ENCODE measurements at places on chromosomes 5 and 9. TPM values are rescaled to one million over a fixed set of nuclear protein-coding genes. Genes with fewer than 3 reads are reported as not detected.

DNA sequence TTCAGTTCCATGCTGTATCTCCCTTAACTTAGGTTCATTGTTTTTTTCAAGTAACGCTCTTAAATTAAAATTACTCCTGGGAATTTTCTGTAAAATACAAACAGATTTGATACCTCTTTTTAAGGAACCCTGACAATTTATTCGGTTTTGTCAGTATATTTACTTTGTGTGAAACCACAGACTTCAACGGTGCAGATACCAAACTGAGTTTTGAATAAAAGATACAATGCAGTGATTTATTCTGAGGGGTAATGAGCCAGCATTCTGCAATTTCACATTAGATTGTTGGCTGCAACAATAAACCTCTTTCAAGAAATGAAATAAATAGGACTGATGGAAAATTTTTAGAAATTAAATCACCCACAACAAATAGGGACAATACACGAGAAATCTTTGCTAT, 308.6 kb upstream of the EDIL3 start:
- no peak for DNase-seq
- H3K4me3 ChIP-seq = no peak overlapping the region
- no peak overlapping the region for H3K27ac ChIP-seq
- H3K4me1 ChIP-seq = no peaks in the 10 kb centered on the region
- H3K27me3 ChIP-seq = no peaks in the 10 kb centered on the region
- no peaks in the 10 kb centered on the region for H3K36me3 ChIP-seq

DNA sequence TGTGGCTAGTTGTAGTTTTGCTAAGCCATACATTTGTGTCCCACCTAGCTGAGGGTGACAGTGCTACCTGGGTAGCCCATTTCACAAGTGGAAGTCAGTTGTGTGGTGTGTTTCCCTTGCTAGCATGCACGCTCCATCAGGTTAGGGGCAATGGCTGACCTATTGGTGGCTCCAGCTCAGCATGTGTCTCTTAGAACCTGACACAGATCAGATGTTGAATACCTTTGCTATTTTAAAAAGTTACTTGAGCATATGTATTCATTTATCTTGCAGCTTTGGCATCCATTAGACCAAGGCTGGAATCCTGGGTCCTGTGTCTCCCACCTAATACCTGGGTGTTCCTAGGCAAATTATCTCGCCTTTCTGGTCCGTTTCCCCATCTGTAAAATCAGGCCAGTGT, 44.8 kb downstream of the ZNF618 start:
- H3K27ac ChIP-seq = no peak overlapping the region

DNA sequence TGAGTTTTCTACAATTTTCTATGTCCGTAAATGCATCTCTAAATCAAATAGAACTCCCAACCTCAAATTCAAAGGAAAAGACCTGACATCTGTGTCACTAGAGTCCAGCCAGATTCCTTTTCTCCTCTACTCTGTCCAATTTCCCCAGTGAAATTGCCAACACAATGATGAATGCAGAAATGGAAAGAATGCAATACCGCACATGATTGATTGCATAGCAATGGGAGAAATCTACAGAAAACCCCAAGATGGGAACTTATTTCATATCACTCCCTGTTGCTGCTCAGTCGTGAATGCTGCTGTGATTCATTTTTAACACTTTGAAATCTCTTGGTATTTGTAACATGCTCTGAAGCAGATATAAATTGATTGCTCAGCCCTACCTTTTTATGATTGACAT, 355.1 kb upstream of the TUSC1 start:
- H3K36me3 ChIP-seq = no peaks in the 10 kb centered on the region
- H3K27me3 ChIP-seq = no peaks in the 10 kb centered on the region
- H3K27ac ChIP-seq = no peak overlapping the region
- no peaks in the 10 kb centered on the region for H3K4me1 ChIP-seq

DNA sequence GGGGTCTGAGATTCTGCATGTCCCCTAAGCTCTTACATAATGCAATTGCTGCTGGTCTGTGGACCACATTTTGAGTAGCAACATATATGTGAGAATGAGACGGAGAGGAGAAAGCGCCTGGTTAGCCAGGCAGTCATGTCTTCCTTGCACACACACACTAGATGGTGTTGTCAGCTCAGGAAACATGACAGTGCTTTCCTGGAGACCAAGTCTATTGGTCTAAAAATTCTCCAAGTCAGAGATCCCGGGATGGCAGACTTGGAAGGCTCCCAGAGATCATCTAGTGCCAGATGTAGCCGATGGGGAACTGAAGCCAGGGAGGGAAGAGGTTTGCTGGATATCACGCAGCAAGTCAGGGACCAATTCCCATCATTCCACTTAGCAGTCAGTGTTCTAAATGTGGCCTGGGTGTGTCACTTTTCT, 53.4 kb downstream of the GALNT12 start:
- no peak overlapping the region for H3K4me3 ChIP-seq
- H3K27ac ChIP-seq = no peak overlapping the region
- no peaks in the 10 kb centered on the region for H3K4me1 ChIP-seq
- DNase-seq = peak; percentile 49

DNA sequence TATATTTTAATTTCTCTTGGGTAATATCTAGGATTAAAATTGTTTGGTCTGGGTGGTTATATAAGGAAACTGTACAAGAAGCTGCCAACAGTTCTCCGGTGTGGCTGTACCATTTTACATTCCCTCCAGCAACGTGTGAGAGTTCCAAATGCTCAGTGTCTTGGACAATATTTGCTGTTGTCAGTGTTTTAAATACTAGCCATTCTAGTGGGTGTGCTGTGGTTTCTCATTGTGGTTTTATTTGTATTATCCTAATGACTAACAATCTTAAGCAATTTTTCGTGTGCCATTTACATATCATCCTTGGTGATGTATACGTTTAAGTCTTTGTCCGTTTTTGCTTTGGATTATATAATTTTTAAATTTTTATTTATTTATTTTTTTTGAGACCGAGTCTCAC, 34.0 kb downstream of the TNFSF15 start:
- no peak for DNase-seq
- 0 out of 2 replicates have a peak, but pooled peaks cover 5% of the 10 kb centered on the region for H3K27me3 ChIP-seq
- no peak overlapping the region for H3K4me3 ChIP-seq
- H3K27ac ChIP-seq = no peak overlapping the region

- H3K4me3 ChIP-seq = no peak overlapping the region
- no peak overlapping the region for H3K27ac ChIP-seq
- no peaks in the 10 kb centered on the region for H3K36me3 ChIP-seq
Observed at GRCh38 chr9:76359365-76359764, 34.9 kb downstream of the RFK start.

DNA sequence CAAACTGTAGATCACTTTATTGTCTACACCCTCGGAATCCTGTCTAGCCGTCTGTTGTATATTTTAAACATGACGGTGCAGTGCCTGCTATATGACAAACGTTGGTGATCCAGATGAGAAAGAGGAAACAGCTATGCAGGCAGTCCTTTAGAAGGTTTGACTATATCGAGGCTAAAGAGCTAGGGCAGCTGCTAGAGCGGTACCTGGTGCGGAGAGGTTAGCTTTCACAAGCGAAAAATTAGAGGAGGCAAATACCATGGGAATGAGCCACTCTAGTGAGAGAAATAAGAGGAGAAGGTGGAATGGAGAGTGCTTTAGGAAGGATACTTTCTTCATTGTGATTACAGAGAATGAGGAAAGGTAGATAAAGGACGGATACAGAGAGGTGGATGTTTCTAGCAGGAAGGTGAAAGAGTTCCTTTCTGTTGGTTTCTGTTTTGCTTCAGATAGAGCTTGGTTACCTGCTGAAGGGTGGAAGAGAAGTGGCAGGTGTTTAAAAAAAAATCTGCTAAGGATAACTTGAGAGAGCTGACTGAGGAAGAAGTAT, 959 bp upstream of the FBXL17 start:
- no peaks in the 10 kb centered on the region for H3K4me1 ChIP-seq
- no peaks in the 10 kb centered on the region for H3K36me3 ChIP-seq
- H3K27me3 ChIP-seq = no peaks in the 10 kb centered on the region
- H3K4me3 ChIP-seq = peak overlapping the region; percentile 80

GRCh38 chr5:36384845-36385244, 83.1 kb upstream of the RANBP3L start:
- no peaks in the 10 kb centered on the region for H3K27me3 ChIP-seq
- no peaks in the 10 kb centered on the region for H3K36me3 ChIP-seq
- H3K4me3 ChIP-seq = no peak overlapping the region
- DNase-seq = no peak
- H3K27ac ChIP-seq = no peak overlapping the region

- no peaks in the 10 kb centered on the region for H3K27me3 ChIP-seq
- no peak overlapping the region for H3K27ac ChIP-seq
- no peak overlapping the region for H3K4me3 ChIP-seq
- no peaks in the 10 kb centered on the region for H3K36me3 ChIP-seq
- no peak for DNase-seq
Observed at GRCh38 chr5:155475318-155475717, 461.8 kb downstream of the KIF4B start.

DNA sequence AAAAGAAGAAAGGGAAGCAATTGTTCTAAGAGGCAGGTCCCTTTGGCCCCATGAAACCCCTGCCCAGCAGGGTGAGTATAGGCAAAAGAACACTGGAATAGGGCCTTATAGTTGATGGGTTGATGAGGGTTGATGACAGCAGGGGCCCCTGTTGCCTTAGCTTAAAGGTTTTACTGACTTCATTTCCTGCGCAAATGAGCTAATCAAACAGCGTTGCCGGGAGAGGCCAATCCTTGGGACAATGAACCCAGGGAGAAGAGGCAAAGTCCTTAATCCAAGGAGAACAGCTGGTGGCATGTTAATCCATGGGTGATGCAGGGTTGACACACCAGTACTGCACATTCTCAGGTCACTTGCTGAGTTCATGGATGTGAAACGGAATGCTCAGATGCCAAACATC, 22.0 kb upstream of the EPB41L4B start:
- H3K4me3 ChIP-seq = no peak overlapping the region
- H3K27ac ChIP-seq = no peak overlapping the region
- DNase-seq = no peak
- peaks cover 7% of the 10 kb centered on the region for H3K27me3 ChIP-seq

- DNase-seq = no peak
- H3K36me3 ChIP-seq = no peaks in the 10 kb centered on the region
- peaks cover 6% of the 10 kb centered on the region for H3K27me3 ChIP-seq
- no peak overlapping the region for H3K4me3 ChIP-seq
Observed at GRCh38 chr5:170562166-170562874, 58.5 kb downstream of the KCNIP1 start.

The SLC22A4 gene
- polyA plus RNA-seq = 3.8 TPM

The ZNF483 gene
- 0.60 TPM for polyA plus RNA-seq

The TAF11L8 gene
- not detected for polyA plus RNA-seq

The GALT gene
- 49.1 TPM for polyA plus RNA-seq

The KIF12 gene
- polyA plus RNA-seq = 0.15 TPM

The HK3 gene
- 0.02 TPM for polyA plus RNA-seq
